Stimulated activated CD8-positive, alpha-beta memory T cell treated with anti-CD3 and anti-CD28 coated beads, Interleukin-2, amount 100 ng/mL, for 1 hour (primary cell): ENCODE measurements at places on chromosomes 16 and 17.

GRCh38 chr17:49358641-49359247 lies 3.3 kb downstream of the ZNF652 start:
- no peak for DNase-seq

GRCh38 chr17:34899643-34900291 lies 61.5 kb downstream of the CCT6B start:
- no peak for DNase-seq

DNA sequence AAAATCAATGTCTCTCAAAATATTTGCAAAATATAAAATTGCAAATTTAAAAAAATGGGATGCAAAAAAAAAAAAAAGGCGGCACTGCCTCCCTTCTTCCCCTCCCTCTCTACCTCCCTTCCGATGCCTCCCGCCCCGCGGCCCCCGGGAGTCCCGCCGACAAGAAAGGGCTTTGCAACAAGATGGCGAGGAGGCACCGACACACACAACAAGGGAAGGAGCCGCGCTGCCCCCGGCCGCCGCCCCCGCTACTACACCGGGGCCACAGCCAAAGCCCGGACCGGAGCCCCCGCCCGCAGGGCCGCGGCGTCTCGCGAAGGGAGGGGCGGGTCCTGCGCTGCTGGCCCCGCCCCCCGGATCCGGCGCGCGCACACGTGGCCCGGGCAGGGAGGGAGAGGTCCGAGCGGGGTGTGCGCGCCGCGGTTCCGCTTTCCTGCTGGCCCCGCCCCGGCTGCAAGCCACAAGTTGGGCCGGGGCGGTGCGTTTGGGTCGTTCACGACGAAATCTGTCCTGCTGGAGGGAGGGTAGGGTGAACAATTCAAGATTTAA lies at the start of gene MNT:
TSS of gene MNT (minus strand) at position 184 of the 549 bp plus-strand sequence. CDS start 348 bp downstream, outside the sequence.
- DNase-seq: peak; percentile 90

DNA sequence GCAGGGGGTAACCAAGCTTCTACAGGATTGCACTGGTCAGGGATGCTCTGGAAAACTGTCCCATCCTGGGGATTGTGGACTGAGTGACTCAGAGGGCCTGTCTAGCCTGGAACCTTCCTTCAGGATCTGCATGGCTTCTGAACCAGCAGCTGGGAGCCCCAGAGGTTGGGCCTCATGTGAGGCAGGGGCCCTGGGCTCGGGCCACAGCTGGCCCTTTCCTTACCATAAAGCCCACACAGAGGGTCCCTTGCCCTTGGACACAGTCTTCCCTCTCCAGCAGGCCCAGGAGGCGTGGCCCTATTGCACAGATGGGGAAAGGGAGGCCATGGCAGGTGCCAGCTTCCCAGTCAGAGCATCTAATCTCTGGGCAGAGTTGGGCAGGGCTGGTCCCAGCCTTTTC lies 30.5 kb downstream of the ADCY7 start:
- no peak for DNase-seq

DNA sequence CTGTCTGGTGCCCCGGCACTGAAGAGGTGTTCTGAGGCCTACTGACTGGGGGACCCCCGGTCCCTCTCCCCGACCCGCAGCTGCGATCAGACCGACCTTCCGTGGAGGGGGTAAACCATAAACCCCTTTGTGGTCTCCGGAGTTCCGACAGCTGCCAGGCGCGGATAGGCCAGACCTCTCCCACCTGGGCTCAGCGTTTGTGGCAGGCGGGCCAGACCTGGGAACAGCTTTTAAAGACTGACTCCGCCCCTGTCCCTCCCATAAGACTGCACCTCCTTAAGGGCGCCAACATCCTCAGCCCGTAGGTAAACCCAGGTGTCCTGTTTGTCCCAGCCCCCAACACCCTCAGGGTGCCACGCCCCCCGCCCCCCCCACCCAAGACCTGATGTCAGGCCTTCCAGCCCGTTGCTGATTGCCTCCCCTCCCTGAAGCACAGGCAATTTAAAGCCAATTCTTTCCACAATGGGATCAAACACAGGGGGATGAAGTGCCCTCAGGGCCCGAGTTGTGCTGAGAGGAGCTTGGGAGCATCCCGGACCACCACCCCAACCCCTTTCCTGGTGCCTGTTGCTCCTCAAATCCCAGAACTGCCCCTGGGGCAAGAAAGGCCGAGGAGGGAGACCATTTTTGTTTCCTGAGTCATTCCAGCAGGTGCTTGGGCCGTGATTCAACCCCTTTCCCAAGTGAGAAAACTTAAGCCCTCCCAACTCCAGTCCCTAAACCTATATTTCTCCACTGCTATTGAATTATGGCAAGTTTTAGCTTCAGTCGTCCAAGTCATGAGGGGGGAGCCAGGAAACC lies at the start of gene SOX15:
TSS of gene SOX15 (minus strand) at position 204 of the 801 bp plus-strand sequence. CDS start 418 bp downstream, outside the sequence.
- DNase-seq: no peak

DNA sequence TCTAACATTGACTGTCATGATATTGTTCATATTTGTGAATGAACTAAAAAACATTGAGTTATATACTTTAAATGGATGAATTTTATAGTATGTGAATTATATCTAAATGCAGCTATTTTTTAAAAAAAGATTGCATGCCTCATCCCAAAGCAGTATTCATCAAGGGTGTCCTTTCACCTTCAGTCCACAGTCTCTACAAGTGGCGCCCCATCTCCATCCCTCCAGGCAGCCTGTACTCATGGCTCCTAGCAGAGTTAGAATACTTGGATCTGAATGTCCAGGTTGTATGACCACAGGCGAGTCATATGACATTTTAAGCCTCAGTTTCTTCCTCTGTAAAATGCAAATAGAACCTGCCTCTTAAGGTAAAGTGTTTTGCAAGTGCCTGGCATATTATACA lies 69.8 kb downstream of the TMEM100 start:
- no peak for DNase-seq

DNA sequence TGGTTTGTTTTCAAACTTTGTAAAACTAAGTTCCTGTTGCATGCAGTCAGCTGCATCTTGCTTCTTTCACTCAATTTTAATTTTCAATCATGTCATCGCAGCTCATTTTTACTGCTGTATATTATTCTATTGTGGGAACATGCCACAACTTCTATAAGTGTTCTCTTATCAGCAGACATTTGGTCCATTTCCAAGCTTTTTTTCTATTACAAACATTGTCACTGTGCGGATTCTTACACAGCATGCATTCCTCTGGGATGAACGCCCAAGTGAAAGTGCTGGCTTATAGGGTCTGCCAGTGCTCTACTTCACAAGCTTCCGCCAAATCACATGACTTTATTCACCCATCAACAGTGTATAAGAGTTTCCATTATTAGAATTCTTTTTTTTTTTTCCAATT lies 22.7 kb downstream of the GINS3 start:
- no peak for DNase-seq

DNA sequence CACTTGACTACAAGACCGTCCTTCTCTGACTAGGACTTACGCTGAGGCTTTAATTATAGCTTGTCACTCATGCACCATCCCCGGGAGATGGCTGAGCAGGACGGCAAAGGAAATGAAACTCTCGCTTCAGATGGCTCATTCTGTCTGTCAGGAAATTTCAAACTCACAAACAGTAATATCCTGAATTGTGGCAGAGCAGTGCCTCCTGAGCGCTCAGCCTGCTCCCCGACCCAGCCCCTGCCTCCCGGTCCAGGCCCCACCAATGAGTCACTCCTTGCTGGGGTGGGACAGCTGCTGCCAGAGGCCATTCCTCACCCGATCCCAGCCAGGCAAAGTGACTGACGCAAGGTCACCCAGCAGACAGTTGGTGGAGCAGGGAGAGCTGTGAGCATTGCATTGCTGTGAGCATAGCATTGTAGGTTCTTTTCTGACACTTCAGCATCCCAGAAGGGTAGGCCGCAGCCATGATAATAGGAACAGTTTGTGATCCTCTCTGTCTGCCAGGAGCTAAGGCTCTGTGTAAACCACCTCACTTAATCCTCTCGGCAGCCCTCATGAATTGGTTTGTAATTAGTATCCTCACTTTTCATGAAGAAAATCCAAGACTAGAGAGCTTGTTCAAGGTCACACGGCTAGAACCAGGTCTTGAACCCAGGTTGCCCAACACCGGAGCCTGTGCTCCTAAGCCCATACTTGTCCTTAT lies 20.9 kb downstream of the CCDC182 start:
- DNase-seq: no peak

DNA sequence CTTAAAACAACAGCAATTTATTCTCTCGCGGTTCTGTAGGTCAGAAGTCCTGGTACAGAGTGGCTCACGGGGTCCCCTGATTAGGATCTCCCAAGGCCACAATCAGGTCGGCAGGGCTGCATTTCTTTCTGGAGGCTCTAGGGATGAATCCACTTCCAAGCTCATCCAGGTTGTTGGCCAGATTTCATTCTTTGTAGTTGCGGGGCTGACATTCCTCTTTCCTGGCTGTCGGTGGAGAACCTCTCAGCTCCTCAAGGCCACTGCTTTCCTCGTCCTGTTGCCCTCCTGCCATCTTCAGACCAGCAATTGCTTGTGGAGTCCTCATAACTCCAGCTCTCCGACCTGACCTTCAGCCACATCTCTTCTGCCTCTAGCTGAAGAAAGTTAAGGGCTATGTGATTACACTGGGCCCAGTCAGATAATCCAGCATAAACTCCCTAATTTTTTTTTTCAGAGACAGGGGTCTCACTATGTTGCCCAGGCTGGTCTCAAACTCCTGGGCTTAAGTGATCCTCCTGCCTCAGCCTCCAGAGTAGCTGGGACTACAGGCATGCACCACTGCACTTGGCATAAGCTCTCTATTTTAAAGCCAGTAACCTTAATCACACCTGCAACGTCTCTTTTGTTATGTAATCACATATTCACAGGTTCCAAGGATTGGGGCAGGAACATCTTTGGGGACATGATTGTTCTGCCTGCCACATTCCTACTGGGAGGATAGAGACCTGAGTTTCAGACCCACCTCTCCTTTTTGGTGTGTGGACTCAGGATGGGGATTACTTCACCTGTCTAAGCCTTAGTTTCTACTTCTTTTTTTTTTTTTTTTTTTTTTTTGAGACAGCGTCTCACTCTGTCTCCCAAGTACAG lies 4.1 kb upstream of the GAST start:
- no peak for DNase-seq

GRCh38 chr16:2438121-2438520 lies 8.9 kb downstream of the CCNF start:
- no peak for DNase-seq

DNA sequence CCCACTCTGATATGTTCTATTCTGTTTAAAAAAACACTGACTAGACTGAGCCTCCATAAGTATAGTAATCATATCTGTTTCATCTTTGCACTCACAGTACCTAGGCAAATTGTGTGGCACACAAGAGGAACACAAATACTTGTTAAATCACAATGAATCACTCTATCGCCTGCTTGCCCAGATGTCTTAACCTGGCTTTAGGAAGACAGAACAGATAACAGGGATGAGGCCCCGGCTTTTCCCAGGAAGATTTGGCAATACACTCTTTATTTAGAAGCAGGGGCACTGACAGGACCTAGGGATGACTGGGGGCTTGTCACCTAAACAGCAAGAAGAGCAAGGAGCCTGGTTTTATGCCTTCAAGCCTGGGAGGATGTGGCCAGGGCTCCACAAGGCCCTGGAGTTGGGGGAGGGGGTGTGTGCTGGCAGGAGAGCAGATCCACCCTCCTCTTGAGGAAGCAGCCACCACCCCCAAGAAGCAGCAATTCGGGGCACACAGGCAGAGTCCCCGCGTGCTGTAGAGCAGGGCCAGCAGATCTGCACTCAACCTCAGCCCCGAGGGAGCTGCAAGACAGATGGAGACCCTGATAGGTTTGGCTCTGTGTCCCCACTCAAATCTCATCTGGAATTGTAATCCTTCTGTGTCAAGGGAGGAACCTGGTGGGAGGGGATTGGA lies 41.0 kb upstream of the KSR1 start:
- DNase-seq: no peak

DNA sequence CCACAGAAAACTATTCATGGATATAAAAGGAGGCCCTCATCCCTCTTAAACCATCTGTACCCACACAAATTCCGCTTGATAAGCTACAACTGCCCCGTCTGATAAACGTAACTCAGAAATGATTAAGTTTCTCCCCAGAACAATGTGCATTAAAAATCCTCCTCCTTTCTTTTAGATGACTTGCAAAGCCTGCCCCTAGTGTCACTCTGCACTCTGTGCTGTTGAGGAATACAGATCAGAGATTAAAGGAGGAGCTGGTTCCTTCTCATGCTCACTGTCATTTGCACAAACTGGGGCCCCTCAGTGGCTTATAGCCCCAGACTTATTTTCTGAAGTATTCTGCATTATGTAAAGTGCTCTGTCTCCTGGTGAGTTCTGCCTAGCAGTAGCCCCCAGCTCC lies 33.3 kb downstream of the CDRT15 start:
- no peak for DNase-seq

DNA sequence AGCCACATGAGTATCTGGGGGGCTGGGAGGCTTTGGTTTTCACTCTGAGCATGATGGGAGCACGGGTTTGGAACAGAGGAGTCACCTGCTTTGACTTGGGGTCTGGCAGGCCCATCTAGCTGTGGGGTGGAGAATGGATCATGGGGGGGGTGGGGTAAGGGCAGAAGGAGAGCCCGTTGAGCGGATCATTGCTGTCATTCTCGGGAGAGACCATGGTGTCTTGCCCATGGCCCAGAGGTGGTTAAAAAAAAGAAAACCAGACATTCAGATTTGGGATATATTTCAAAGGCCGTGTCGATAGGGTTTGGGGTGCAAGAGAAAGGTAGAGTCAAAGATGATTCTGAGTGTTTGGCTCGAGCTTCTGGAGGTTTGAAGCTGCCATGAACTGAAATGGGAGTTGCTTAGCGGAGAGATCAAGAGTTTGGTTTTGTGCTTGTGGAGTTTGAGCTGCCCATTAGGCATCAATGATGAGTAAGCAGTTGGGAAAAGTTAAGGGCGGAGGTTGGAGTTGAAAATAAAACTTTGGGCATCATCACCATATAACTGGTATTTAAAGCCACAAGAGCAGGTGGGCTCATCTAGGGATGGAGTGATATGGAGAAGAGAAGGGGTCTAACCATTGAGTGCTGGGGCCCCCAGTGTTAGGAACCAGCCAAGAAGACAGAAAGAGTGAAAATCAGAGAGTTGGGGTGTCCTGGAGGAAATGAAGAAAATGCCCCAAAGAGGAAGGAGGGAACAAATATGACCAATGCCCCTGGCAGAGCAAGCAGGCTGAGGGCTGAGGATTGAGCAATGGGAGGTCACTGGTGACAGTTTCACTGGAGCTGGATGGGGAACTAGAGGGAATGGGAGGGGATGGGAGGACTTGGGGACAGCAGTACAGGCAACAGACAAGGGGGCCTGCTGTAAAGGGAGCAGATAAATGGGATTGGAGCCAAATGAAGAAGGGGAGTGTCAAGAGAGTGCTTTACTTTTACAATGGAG lies 1.9 kb downstream of the NOD2 start:
- no peak for DNase-seq

DNA sequence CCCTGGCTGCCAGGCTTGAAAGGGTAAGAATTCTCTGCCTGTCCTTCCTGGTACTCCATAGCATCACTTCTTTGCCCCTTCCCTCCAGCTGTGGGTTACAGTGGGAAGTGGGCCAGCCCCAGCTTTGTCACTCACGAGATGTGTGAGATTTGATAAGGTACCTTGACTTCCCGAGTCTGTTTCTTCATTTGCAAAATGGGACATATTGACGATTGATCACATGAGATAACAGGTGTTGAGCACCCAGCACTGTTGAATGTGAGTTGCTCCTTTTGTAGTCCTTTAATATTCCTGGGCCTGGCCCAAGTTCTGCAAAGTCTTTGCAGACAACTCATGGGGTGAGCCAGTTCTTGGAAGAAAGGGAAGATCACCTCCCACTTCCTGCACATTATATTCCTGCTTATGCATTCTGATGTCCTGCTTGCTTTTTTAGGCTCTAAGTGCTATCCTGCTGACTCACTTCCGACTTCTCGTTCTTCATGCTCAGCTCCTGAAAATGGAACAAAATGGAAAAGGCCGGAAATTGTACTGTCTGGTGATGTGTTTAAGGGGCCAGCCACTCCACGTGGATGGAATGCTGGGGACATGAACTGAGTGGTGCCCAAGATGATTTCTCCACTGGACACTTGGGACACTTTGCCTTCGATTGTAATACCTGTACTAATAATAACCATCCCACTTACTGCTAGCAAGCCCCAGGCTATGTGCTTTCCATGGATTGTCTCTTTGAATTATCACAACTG lies 8.3 kb upstream of the NLK start:
- DNase-seq: no peak
